Immature natural killer cell (primary cell): ENCODE measurements at places on chromosomes 6 and 20. TPM values are rescaled to one million over a fixed set of nuclear protein-coding genes. Genes with fewer than 3 reads are reported as not detected.

The PRL gene
- not detected for polyA plus RNA-seq

The SRMS gene
- not detected for polyA plus RNA-seq

The ARMH2 gene
- not detected for polyA plus RNA-seq

GRCh38 chr6:140867336-140867735, 1265.4 kb upstream of the GJE1 start:
- no peak for DNase-seq
- no peaks in the 10 kb centered on the region for H3K36me3 ChIP-seq
- H3K4me1 ChIP-seq: no peaks in the 10 kb centered on the region
- no peak overlapping the region for H3K27ac ChIP-seq
- H3K4me3 ChIP-seq: no peak overlapping the region

DNA sequence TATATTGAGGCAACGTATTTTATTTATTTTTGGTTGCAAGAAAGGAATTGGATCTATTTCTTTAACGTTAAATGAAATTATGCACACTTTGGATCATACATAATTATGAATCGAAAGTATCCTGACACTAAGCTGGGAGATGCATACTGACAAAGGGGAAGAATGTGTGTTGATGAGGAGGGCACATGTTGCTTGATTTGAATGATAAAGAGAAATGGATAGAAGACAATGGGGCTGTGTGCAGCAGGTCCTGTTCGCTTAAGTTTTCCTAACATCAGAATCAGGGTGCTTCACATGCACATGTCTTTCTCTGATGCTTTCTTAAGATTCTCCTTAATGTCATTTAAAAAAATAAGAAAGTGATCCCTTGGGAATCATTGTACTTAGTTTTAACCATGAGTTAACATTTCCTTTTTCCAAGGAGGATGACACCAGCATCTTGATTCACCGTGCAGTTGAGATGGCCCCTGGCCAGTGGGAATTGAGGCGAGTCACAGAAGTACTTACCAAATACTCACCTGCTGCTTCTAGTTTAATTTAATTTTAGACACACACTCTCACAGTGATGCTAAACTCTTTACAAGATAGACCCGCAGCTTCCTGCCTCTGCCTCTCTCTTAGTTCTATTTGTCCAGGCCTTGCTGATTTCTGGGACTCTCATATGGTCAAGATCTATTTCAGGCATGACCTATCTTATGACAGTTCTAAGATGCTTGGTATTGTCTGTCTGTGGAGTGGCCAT, 116.5 kb downstream of the CLIC5 start:
- no peaks in the 10 kb centered on the region for H3K36me3 ChIP-seq
- no peak for DNase-seq
- H3K4me1 ChIP-seq: peaks cover 30% of the 10 kb centered on the region

DNA sequence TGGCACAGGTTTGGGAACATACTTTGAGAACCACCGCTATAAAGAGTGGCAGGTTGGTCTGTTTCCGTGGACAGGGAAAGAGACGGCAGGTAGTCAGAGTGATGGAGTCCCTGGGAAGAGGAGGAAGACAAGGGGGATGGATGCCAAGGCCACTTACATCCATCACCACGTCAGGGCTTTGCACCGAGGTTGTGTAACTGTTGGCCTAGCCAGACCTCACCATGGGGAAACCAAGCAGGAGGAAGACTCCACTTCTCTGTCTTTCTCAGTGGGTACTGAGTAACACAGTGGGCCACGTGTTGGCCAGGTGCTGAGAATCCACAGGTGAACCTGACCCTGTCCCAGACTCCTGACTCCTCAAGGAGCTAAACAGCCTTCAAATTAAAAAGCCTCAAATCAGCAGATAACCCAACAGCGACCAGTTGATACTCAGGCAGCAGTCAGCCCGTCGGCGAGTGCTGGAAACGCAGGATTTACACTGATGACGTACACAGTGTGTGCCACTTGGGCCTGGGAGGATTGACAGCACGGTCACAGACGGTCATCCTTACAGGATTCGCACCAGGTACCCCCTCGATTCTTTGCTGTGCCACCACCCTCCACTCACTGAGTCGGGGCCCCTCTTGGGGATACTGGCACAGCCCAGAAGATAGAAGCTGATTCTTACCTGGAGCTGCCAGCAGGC, 134.6 kb upstream of the SNX9 start:
- no peaks in the 10 kb centered on the region for H3K4me1 ChIP-seq
- H3K27me3 ChIP-seq: peaks cover 1% of the 10 kb centered on the region
- no peak overlapping the region for H3K4me3 ChIP-seq

GRCh38 chr6:39577446-39578165, 147.6 kb downstream of the KIF6 start:
- H3K27me3 ChIP-seq: peaks cover 15% of the 10 kb centered on the region
- no peak overlapping the region for H3K27ac ChIP-seq
- H3K4me1 ChIP-seq: no peaks in the 10 kb centered on the region
- no peaks in the 10 kb centered on the region for H3K36me3 ChIP-seq

GRCh38 chr6:116827561-116828240, 1.2 kb downstream of the GPRC6A start:
- H3K4me3 ChIP-seq: no peak overlapping the region
- H3K4me1 ChIP-seq: no peaks in the 10 kb centered on the region
- H3K36me3 ChIP-seq: peaks cover 3% of the 10 kb centered on the region
- H3K27me3 ChIP-seq: no peaks in the 10 kb centered on the region
- H3K27ac ChIP-seq: no peak overlapping the region
- no peak for DNase-seq

GRCh38 chr6:90368601-90369000, 72.0 kb upstream of the BACH2 start:
- DNase-seq: no peak
- H3K36me3 ChIP-seq: no peaks in the 10 kb centered on the region
- no peak overlapping the region for H3K4me3 ChIP-seq
- H3K27me3 ChIP-seq: no peaks in the 10 kb centered on the region
- no peak overlapping the region for H3K27ac ChIP-seq

GRCh38 chr6:51553246-51554015, 534.0 kb downstream of the PKHD1 start:
- H3K27ac ChIP-seq: no peak overlapping the region
- H3K4me3 ChIP-seq: no peak overlapping the region
- H3K27me3 ChIP-seq: peaks cover 1% of the 10 kb centered on the region

- no peak overlapping the region for H3K4me3 ChIP-seq
- DNase-seq: no peak
- H3K36me3 ChIP-seq: no peaks in the 10 kb centered on the region
- no peak overlapping the region for H3K27ac ChIP-seq
- no peaks in the 10 kb centered on the region for H3K27me3 ChIP-seq
- no peaks in the 10 kb centered on the region for H3K4me1 ChIP-seq
Observed at GRCh38 chr6:124110514-124110913, 306.8 kb downstream of the NKAIN2 start.

DNA sequence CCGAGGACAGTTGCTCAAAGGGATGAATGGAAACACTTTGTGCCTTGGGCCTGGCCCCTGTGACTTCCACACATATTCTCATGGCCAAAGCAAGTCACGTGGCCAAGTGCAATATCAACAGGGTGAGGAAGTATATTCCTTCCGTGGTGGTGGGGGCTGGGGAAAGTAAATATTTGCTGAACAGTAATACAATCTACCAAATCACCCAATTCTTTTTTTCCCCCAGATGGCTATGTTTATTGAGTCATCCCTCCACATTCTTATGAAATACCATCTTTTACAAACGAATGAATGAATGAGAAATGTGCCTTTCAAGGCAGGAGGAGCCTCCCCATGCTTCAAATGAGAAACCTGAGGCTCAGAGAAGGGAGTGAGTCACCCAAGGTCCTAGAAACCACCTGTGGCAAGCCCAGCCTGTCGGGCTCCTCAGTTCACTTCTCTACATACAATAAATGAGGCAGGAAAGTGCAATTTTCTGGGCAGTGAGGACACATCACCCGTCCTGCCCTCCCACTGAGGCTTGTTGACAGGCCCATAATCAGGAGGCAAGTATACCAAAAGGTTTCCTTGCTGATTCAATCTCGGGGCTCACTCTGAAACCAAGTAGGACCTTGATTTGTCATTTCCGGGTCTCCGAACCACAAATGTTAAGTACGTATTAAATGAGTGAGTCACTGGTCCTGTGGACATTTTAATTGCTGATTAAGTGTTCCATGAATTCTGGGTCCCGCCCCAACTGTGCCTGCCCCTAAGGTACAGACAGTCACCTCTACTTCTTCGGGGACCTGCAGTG, 25.3 kb upstream of the TOP1 start:
- no peaks in the 10 kb centered on the region for H3K36me3 ChIP-seq
- peak; percentile 79 for DNase-seq
- peak overlapping the region; percentile 51 for H3K4me3 ChIP-seq
- peaks cover 6% of the 10 kb centered on the region for H3K27me3 ChIP-seq

DNA sequence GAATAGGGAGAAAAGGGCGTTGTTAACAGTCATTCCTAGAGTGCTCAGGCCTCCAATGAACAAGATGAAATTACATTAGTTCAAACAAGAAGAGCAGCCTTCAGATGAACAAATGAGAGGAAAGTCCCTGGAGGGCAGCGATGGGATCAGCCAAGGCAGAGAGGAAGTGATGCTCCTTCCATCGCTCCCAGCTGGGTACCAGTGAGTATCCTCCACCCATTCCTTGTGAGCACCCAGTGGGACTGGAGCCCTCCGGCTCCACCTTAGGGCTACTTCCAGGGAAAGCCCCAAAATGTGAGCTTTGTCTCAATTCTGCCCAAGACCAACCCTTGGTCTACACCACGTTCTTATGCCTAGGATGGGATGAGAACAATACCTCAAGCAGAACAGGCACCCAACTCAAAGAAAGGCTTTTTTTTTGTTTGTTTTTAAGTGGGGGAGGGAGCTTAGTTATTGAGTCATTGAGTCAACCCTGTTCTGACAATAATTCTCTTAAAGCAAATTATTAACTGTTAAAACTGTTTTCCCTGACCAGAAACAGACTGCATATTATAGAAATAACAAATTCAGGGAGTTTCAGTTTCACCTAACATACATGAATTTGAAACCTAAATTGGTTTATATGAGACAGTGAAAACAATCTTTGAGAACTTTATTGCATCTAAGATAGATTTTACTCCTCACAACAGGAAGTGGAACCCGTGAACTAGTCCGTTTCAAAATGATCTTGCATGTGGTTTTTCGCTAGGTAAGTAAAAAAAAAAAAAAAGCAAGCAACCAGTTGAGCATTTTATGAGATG, 106.9 kb downstream of the IPCEF1 start:
- peaks cover 3% of the 10 kb centered on the region for H3K27me3 ChIP-seq
- H3K36me3 ChIP-seq: peaks cover 4% of the 10 kb centered on the region
- DNase-seq: peak; percentile 66
- peak overlapping the region; percentile 88 for H3K27ac ChIP-seq
- H3K4me3 ChIP-seq: peak overlapping the region; percentile 79

GRCh38 chr6:25614052-25614451, 38.0 kb upstream of the SCGN start:
- H3K36me3 ChIP-seq: no peaks in the 10 kb centered on the region
- H3K27me3 ChIP-seq: peaks cover 5% of the 10 kb centered on the region
- no peak overlapping the region for H3K27ac ChIP-seq
- H3K4me3 ChIP-seq: no peak overlapping the region
- no peaks in the 10 kb centered on the region for H3K4me1 ChIP-seq

DNA sequence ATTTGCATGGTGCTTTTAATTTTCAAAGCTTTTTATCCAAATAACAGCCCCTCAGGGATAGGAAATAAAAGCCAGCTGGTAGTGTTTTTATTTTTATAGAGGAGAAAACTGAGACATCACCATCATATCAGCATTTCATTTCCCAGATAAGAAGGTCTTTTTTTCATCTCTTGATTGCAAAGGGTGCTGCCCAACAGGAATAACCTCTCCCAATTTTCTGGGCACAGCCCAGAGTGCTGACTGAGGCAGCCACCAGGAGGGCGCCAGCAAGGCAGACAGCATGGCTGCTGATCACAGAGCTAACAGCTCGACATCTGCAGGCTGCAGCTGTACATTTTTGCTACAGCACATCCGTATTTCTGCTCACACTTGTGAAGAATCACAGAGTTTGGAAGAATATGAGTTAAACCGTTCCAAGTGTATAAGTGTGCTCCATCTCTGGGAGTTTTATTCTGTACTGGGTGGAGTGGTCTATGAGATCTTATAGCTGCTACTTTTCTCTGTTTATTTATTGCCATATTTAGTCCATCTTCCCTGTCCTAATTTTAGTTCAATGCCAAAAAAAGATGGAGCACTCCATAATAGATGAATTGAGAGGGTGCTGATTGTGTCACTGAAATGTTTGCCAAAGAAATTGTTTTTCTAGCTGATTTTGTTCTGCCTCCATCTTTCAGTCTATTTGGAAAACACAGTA, 85.5 kb upstream of the C20orf144 start:
- H3K4me1 ChIP-seq: peaks cover 19% of the 10 kb centered on the region
- DNase-seq: no peak
- H3K4me3 ChIP-seq: no peak overlapping the region
- H3K36me3 ChIP-seq: peaks cover 5% of the 10 kb centered on the region

- no peaks in the 10 kb centered on the region for H3K27me3 ChIP-seq
- H3K27ac ChIP-seq: no peak overlapping the region
- DNase-seq: no peak
Observed at GRCh38 chr6:105507811-105508210, 104.9 kb upstream of the PREP start.
